Upper lobe of left lung (tissue), 6 donors: ENCODE measurements at places on chromosomes 2 and 18. TPM values are rescaled to one million over a fixed set of nuclear protein-coding genes. Genes with fewer than 3 reads are reported as not detected.

DNA sequence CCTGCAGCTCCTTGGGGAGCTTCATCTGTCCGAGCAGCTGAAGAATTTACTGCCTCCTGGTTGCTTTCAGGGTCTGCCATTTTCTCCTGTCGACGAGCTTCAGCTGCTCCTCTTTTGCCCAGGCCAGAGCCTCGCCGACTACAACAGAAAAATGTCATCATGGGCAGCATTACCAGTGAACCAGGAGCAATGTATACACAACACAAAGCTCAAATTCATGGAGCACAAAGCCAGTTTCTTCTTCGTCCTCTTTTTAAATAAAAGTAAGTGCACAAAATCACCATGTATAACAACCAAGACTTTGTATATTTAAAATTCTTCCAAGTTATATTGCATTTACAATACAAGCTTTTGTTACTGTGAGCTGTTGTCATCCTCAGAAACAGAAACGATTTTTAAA is 85.0 kb downstream of the TRIP12 start:
- DNase-seq: no peak
- H3K36me3 ChIP-seq: peaks cover 47% of the 10 kb centered on the region
- H3K4me3 ChIP-seq: no peak overlapping the region
- no peaks in the 10 kb centered on the region for H3K4me1 ChIP-seq
- H3K27ac ChIP-seq: no peak overlapping the region

DNA sequence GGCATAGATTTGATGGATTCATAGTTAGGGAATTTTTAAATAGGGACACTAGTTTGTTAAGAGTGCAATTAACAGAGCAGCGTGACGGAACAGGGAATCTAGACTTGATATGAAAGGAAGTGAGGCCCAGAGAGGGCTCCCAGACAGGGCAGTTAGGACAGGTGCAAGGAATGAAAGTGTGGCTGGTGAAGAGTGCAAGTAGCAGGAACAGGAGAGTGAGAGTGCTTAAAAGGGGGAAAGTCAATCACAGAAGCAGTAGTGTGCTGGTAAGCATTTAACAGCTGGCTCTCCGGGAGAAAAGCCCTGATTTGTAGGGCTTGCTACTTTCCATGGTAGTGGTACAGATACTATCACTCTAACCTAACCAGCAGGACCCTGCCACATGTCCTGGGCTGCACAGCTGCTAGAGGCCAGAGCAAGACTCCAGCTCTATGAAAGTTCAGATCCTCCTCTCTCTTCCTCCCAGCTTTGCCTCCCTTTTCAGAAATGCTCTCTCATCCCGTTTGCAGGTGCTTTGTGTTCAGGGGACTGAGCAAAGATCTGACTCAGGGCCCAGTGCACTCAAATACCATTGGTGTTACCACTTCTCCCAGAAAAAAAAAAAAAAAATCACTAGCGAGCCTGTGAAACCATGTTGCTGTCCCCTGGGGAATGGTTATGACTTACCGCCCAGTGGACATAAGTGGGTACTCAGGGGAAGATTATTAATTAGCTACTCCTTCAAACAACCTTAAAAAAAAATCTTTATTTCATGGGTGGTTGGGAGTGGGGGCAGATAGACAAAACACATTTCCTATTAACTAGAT is 18.1 kb upstream of the GCFC2 start:
- no peak overlapping the region for H3K4me3 ChIP-seq
- H3K4me1 ChIP-seq: no peaks in the 10 kb centered on the region
- no peaks in the 10 kb centered on the region for H3K27me3 ChIP-seq

DNA sequence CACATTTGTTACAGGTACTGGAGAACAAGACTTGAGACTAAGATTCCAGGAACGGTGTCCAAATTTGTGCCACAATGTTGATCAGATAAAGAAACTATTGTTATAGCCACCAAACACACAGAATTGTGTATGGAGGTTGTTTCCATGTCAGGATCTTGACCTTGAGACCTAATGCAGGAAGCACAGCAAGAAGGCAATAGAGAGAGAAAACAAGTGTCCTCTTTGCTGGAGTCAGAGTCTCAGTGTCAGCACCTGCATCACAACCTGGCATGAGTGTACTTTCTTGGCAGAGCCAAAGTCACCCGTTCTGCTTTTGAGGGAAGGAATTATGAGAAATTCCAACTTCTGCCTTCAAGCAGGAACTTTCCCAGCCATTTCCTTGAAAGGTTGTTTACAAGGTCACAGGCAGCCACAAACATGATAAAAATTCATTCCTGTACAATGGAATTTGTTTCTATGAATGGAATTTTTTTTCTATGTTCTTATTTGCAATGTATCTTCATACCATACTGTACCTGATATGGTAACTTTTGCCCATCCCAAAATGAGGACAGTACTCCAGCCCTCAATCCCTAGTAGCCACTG is 118.4 kb downstream of the PKP4 start:
- no peaks in the 10 kb centered on the region for H3K4me1 ChIP-seq
- H3K27me3 ChIP-seq: no peaks in the 10 kb centered on the region
- no peak overlapping the region for H3K4me3 ChIP-seq
- no peak for DNase-seq
- no peak overlapping the region for H3K27ac ChIP-seq
- no peaks in the 10 kb centered on the region for H3K36me3 ChIP-seq

KDSR gene
- total RNA-seq: 31.6 TPM

SERPINE2 gene
- 1.0 TPM for total RNA-seq

CD8B2 gene
- not detected for total RNA-seq

SYT4 gene
- total RNA-seq: not detected

- no peak overlapping the region for H3K27ac ChIP-seq
- no peak for DNase-seq
- H3K27me3 ChIP-seq: no peaks in the 10 kb centered on the region
- H3K4me3 ChIP-seq: no peak overlapping the region
- H3K36me3 ChIP-seq: no peaks in the 10 kb centered on the region
These were observed 46.3 kb upstream of the CREB1 start for GRCh38 chr2:207483477-207483876.

AKAIN1 gene
- total RNA-seq: not detected

- H3K4me1 ChIP-seq: no peaks in the 10 kb centered on the region
- no peaks in the 10 kb centered on the region for H3K36me3 ChIP-seq
- H3K27me3 ChIP-seq: no peaks in the 10 kb centered on the region
- no peak overlapping the region for H3K4me3 ChIP-seq
- no peak for DNase-seq
These were observed 9.4 kb upstream of the NEURL3 start for GRCh38 chr2:96514521-96514920.

DNA sequence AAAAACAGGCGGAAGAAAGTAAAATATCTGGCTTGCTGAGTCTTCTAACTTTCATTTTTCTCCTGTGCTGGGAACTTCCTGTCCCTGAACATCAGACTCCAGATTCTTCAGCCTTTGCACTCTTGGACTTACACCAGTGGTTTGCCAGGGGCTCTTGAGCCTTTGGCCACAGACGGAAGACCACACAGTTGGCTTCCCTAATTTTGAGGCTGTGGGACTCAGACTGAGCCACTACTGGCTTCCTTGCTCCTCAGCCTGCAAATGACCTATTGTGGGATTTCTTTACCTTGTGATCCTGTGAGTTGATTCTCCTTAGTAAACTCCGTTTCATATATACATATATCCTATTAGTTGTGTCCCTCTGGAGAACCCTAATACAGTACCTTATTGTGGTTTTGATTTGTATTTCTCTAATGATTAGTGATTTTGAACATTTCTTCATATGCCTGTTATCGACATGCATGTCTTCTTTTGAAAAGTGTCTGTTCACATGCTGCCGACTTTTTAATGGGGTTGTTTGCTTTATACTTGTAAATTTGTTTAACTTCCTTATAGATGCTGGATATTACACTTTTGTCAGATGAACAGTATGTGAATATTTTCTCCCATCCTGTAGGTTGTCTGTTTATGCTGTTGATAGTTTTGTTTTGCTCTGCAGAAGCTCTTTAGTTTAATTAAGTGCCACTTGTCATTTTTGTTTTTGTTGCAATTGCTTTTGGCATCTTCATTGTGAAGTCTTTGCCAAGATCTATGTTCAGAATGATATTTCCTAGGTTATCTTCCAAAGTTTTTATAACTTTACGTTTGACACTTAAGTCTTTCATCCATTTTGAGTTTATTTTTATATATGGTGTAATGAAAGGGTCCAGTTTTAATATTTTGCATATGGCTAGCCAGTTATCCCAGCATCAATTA is 348.8 kb upstream of the SETBP1 start:
- no peaks in the 10 kb centered on the region for H3K36me3 ChIP-seq
- no peak overlapping the region for H3K27ac ChIP-seq

SLC4A5 gene
- 4.1 TPM for total RNA-seq

DNA sequence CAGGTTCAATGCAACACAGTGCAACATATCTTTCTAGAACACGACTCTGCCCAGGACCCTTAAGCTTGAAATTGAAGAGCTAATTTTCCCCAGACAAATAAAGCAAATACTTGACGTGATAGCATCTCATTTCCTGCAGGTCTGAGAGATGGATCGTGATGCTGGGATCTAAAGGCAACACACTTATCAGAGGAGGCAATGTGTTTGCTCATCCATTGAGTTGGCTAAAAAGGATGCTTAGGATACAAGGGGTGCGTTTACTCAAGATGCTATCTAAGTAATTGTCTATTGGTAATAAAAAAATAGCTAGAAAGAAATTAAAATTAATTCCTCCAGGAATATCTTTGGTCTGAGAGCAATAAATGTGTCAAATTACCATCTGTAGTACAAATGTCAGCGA is 129.0 kb downstream of the SOCS6 start:
- no peak for DNase-seq
- no peaks in the 10 kb centered on the region for H3K27me3 ChIP-seq
- no peak overlapping the region for H3K4me3 ChIP-seq

DNA sequence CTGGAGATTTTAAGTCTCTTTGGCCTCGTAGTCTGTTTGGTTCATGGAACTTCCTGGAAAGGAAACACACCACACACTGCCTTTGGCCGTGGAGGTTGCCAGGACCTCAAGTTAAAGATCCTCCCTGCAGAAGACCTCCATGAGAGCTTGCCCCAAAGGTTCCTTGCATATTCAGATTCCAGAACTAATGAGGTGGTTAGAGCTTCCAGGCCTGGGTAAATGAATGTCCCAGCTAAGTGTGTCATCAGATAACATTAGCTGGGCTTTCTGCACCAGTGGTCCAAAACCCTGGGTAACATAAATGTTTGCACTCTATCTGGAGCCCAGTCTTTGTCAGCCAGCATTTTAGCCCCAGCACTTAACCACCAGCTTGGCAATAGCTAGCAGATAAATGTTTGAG is 122.1 kb upstream of the EML6 start:
- no peak for DNase-seq
- H3K27me3 ChIP-seq: no peaks in the 10 kb centered on the region
- no peaks in the 10 kb centered on the region for H3K36me3 ChIP-seq
- H3K27ac ChIP-seq: peak overlapping the region; percentile 73
- peaks cover 96% of the 10 kb centered on the region for H3K4me1 ChIP-seq

MYO5B gene
- 73.9 TPM for total RNA-seq

GRCh38 chr2:111072220-111072871 is 48.4 kb upstream of the BCL2L11 start:
- no peaks in the 10 kb centered on the region for H3K36me3 ChIP-seq
- no peak for DNase-seq
- H3K27ac ChIP-seq: no peak overlapping the region
- peaks cover 6% of the 10 kb centered on the region for H3K4me1 ChIP-seq
- no peaks in the 10 kb centered on the region for H3K27me3 ChIP-seq
- H3K4me3 ChIP-seq: no peak overlapping the region

ACVR2A gene
- total RNA-seq: 34.5 TPM
